ENCODE measurements at places on chromosomes 1 and 21.
A peak's percentile ranks its signal among the peaks of the same experiment; 100 is the strongest.

DNA sequence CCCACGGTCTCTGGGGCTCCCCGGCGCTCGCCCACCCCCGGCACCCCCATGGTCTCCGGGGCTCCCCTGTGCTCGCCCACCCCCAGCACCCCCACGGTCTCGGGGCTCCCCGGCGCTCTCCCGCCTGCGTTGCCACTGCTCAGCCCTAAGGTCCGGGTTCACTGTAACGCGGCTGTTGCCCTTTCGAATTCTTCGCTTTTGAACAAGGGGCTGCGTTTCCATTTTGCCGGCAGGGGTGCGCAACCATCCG is 5.2 kb upstream of the FTCD start:
- no peak for DNase-seq

DNA sequence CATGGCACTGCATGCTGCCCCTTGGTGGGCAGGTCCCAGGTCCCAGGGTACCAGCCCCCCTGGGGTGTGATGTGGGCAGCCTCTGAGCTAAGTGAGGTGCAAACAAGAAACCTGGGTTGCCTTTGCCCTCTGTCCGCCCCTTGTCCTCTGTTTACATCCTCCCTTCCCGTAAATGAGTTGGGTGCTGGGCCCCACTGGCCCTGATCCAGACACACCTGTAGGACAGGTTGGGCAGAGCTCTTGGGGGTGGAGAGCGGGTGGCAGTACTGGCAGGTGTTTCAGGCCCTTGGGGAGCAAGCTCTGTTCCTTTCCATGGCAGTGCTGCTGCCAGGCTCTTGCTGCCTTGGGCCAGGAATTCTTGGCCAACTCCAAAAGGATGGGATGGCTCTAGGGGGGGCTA is 35.8 kb downstream of the ELF3 start:
- no peak for DNase-seq

- DNase-seq, result no peak
Measured at GRCh38 chr1:1244192-1244811, 2.2 kb downstream of the C1QTNF12 start.

- DNase-seq, result peak; percentile 58
Measured at GRCh38 chr1:40532844-40533424, 1.5 kb downstream of the ZNF684 start.

- DNase-seq, result no peak
Measured at GRCh38 chr1:169103480-169103893, 3.0 kb upstream of the ATP1B1 start.

DNA sequence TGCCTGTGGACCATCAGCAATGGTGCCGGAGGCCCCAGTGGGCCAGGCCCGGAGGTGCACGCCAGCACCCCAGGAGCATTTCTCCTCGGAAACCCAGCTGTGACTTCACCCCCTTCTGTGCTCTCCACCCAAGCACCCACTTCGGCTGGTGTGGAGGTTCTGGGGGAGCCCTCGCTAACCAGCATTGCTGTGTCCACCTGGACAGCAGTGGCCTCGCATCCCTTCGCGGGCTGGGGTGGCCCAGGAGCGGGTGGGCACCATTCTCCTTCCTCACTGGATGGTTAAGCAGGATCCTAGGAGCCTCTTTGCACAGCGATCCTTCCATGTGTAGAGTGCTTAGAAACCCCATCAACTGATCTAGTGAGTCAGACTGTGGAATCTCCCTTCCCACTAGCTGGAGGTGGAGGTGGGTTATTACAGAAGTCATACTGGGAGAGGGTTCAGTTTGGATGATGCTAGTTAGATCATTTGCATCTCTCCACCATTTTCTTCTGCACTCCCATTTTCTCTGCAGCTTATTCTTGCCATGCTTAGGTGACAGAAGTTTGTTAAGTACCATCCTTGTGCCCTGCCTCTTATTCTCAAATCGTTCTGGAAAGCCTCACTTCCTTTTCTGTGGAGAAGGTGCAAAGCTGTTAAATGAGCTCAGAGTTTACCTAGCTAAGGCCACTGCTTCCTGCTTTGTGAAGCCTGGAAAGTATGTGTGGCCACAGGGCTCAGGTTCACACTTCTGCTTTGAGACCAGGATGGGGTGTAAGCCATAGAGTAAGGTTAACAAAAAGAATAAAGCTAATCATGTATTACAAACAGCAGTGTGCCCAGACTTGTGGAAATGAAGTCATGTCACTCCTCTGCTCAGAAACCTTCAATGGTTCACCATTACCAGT is 32.3 kb downstream of the TBX19 start:
- DNase-seq, result no peak

Measured in fibroblast of mammary gland (primary cell).